ENCODE measurements at places on chromosomes 2 and 18. TPM values are rescaled to one million over a fixed set of nuclear protein-coding genes. Genes with fewer than 3 reads are reported as not detected.

DNA sequence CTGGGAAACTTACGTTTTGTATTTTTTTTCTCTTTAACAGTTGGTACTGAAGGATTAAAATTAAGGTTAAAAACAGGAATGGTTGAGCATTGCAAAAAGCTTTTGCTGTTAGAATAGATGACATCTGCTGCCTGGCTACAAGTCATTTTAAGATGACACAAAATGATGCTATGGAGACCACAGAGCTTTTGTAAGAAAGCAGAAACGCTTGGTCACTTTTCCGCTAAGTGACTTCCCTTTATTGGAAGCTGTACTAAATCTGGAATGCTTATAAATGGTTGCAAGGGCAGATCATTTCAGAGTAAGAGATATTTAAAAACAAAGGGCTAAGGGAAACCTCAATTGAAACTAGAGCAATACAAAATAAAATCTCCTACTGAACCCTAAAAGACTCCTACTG, 544.0 kb downstream of the STK39 start:
- no peak for DNase-seq

- no peak for DNase-seq
These were observed 742.4 kb downstream of the DCDC2C start for GRCh38 chr2:4445821-4446220.

DNA sequence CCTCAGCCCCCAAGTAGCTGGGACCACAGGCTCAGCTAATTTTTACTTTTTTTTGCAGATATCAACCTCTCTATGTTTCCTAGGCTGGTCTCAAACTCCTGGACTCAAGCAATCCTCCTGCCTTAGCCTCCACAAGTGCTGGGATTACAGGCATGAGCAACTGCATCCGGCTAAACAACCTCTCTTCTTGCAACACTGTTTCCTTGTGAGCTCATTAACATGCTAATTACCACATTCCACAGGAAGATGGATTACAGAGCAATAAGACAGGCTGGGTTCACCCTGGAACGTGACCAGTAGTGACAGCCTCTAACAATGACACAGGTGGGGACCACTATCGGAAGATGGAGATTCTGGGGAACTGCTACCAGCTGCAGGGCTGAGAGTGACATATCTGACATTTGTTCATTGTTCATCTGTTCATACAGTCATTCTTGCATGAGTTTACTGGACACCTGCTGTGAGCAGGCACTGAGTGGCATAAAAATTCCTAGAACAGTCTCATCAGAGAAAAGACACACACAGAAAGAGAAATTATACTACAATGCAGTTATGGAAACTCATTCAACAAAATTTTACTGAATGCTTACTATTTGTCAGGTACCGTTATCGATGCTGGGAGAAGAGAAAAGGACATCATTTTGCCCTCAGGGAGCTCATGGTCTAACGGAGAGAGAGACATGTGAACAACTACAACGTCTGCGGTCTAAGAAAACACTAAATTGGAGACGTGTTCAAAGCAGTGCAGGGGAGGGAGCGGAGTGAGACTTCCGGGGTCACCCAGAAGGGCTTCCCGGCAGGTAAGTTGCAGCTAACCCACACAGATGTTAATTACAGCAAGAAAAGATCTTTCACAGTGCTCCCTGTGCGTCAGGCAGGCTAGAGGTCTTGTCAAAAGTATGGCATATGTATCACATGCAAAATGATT, 37.6 kb downstream of the PROC start:
- DNase-seq = no peak

GRCh38 chr2:74894272-74894981, 60.5 kb downstream of the HK2 start:
- no peak for DNase-seq

DNA sequence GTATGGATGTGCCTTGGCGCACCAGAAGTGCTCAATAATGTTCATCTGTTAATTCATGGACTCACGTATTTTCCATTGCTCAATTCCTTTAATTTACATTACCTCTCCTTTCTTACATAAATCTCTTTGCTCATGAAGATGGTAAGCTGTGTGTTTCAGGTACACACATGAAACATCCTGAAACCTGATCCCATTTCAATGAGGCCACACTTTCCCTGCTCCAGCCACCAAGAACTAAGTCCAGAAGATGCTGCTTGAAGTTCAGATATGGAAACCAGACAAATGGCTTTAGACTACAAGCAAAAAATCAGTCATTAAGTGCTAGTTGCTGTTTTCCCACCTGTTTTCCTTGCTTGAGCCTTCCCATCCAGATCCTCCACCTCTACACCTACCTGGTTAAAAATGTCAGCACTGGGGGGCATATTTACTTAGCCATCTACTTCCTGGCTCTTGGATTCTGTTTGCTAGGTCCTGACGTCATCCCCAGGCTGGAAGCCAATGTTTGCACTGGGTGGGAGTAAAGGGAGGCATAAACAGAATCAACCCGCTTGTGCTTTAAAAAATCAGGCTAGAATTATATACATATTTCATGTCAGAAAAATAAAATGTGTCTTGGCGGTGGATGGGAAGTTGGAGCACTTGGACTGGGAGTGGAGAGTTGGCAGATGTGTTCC, 309.7 kb downstream of the OSR1 start:
- peak; percentile 82 for DNase-seq

Gene CROCC2
- 0.09 TPM for total RNA-seq

Gene CXXC1
- total RNA-seq = 55.2 TPM

Gene CRYGD
- total RNA-seq = not detected

DNA sequence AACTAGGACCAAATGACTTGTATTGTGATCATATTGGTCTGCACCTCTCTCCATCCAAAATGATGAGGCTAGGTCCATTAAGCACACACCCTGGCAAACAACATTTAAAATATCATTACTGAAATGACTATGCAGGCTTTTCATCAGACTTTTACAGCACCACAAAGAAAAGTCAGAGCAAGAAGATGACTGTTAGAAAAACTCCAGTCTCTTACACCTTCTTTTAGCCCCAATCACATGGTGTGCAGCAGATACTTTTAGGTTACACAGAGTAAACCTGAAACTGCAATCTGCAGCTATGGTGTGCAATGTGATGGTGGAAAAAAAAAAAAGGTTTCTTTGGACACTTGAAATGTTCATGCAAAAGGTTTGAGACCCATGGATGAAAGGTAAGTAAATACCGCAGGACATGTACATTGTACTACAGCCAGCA, 5.4 kb upstream of the POLI start:
- DNase-seq = no peak

Gene CYP20A1
- total RNA-seq = 24.8 TPM

DNA sequence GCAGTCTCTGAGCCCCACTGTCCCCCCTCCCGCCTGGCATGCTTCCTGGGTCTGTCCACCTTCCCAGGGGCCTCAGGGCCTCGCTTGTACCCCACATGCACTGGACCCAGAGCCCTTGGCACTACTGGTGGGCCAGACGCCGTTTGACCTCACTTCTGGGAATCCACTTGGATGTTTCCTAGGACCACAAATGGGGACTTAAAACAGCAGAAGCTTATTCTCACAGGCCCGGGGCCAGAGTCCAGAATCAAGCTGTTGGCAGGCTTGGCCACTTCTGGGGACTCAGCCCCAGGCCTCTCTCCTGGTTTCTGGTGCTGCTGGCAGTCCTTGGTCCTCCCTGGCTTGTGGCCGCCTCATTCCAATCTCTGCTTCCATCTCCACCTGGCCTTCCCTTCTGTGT, 19.6 kb downstream of the ANO7 start:
- no peak for DNase-seq

Gene GRB14
- total RNA-seq = 6.2 TPM

- peak; percentile 79 for DNase-seq
These were observed 1.6 kb downstream of the LRATD1 start for GRCh38 chr2:14634182-14634488.

- DNase-seq = no peak
These were observed 66.1 kb downstream of the DDX1 start for GRCh38 chr2:15657759-15658158.

Gene ICOS
- 0.14 TPM for total RNA-seq

Measured in posterior vena cava (tissue), 2 donors.